ENCODE measurements at places on chromosomes 5 and 9. TPM values are rescaled to one million over a fixed set of nuclear protein-coding genes. Genes with fewer than 3 reads are reported as not detected.

GRCh38 chr5:64301566-64301965, 135.9 kb downstream of the RNF180 start:
- no peak for DNase-seq

GMCL2 gene
- total RNA-seq, result not detected

- no peak for DNase-seq
These were observed 60.8 kb upstream of the PHYKPL start for GRCh38 chr5:178293400-178293799.

DNA sequence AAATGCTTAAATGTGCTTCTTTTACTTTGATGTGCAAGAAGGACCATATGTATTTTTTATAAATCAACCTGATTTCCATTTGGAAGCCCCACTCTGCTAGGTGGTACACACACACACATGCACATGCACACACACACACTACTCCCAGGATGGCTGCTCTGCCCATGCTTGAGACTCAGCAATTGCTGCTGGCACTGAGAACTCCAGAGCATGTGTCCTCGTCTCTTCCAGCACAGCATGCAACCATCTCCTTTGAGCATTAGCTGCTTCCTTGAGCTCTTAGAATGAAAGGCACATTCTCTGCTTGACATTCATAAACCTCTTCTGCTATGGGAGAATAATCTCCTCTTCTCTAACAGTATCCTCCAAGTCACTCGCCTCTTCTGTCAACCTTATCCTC, 115.9 kb downstream of the FEM1C start:
- DNase-seq, result no peak
